CD4-positive, alpha-beta T cell treated with Interleukin-6 at 100 ng/mL for 8 hours (primary cell): ENCODE measurements at places on chromosomes 1 and 21.

- DNase-seq: no peak
Observed at GRCh38 chr1:222048094-222048595, 306.3 kb upstream of the DUSP10 start.

DNA sequence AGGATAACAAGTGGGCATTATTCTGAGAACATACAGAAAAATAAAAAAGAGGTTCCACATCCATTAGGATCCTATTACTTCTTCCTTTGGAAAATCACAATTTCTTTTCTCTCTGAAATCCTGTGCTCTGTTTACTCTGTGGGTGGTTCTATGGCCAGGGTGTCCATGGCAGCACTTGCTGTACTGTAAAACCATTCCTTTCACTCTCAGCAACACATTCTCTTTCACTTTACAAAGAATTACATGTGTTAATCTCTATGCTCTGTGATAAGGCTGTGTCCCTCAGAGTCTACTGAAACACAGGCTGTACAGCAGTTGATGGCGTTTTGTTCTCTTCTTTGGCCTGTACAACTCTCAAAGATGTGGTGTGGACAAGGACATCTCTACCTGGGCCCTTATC, 524.1 kb downstream of the PTBP2 start:
- DNase-seq: no peak

DNA sequence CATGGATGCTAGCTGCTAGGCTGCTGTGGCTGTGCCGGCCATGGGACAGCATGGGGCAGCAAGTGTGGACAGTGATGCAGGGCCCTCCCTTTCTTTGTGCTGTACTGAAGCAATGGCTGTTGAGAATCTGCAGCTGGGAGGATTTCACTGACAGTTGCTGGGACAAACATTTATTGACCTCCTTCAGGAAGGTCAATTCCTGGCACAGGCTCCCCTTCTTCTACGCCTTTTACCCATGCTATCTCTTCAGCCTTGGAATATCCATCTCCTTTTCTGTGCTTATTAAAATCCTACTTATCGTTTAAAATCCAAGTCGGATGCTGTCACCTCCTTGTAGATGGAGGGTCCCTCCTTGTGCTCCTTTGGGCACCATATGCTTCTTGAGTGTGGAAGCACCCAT, 213.1 kb upstream of the USP24 start:
- DNase-seq: no peak

- peak; percentile 18 for DNase-seq
Observed at GRCh38 chr1:12001249-12001917, 17.9 kb upstream of the MIIP start.

DNA sequence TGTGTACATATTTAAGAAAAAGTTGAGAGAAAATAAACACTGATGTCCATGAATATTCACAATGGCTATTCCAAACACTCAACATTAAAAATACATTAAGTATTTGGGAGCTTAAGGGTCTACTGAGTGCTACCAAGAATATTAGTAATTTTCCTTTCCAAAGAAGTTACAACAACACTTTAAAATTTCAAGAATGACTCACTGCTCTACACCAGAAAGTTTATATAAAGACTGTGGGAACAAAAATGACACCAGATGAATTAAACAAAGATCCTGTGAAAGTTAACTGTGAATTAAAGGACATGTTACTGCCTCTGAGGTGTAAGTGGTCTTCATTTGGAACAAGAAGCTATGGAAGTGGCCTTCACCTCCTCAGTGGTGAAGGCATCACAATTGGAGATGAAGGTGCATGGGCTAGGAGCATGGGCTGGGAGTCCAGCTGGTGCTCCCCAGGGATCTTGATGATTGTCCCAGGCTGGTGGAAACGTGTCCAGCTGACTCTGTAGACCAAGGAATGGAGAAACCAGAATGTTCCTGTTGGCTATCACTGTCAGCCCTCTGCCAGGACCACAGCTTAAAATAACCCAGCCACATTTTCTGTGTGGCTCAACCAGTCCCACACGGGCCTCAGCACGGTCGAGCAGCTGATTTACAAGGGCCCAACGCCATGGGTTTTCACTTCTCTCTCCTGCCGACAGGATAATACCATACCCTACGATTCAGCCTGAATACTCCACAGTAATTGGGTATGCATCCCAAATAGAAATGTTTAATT, 28.8 kb downstream of the TAF5L start:
- no peak for DNase-seq

- DNase-seq: no peak
Observed at GRCh38 chr1:47680815-47681475, 243.1 kb downstream of the FOXD2 start.

GRCh38 chr21:34926803-34927467, 122.2 kb downstream of the RUNX1 start:
- no peak for DNase-seq

- no peak for DNase-seq
Observed at GRCh38 chr1:48055876-48056764, 58.9 kb upstream of the TRABD2B start.

GRCh38 chr1:212678456-212679410, 20.9 kb downstream of the BATF3 start:
- no peak for DNase-seq

DNA sequence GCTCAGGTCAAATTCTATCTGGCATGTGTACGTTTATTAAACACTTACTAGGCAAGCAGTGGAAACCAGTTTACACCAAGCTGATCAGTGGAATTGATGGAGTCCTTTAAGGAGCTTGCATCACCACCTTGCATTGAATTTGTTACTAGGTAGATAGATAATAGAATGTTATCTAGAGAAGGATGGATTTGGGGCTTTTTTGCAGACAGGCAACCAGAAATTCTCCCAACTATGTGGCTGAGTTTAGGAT, 44.9 kb downstream of the HHAT start:
- no peak for DNase-seq

DNA sequence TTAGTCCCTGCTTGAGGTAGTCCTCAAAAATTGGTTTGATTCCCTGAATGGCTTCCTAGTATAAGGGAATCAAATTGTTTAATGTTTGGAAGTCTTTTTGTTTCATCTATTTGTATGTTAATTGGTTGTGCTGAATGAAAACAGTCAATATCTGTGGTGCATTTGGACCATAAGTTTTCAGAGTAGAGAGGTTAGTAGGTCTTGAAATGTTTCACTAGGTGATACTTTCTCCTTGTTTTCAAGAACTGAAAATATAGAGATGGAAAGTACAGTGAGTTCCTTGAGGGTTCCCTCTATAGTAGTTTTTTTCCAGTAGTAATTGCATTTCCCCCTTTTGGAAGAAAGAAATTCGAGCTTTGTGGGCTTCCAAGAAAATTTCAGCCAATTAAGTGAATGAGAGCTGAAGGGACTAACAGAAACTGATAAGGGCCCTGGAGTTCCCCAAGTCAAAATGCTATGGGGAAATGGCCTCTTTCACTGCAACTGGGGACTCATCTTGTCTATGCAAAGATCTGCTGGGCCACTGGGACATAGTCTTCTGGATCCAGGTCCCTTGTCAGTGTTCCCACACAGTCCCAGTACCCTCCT, 18.6 kb upstream of the CEP350 start:
- DNase-seq: no peak

- no peak for DNase-seq
Observed at GRCh38 chr1:72037745-72038343, 244.5 kb downstream of the NEGR1 start.

GRCh38 chr1:52348704-52349300, 17.2 kb downstream of the CC2D1B start:
- DNase-seq: no peak

DNA sequence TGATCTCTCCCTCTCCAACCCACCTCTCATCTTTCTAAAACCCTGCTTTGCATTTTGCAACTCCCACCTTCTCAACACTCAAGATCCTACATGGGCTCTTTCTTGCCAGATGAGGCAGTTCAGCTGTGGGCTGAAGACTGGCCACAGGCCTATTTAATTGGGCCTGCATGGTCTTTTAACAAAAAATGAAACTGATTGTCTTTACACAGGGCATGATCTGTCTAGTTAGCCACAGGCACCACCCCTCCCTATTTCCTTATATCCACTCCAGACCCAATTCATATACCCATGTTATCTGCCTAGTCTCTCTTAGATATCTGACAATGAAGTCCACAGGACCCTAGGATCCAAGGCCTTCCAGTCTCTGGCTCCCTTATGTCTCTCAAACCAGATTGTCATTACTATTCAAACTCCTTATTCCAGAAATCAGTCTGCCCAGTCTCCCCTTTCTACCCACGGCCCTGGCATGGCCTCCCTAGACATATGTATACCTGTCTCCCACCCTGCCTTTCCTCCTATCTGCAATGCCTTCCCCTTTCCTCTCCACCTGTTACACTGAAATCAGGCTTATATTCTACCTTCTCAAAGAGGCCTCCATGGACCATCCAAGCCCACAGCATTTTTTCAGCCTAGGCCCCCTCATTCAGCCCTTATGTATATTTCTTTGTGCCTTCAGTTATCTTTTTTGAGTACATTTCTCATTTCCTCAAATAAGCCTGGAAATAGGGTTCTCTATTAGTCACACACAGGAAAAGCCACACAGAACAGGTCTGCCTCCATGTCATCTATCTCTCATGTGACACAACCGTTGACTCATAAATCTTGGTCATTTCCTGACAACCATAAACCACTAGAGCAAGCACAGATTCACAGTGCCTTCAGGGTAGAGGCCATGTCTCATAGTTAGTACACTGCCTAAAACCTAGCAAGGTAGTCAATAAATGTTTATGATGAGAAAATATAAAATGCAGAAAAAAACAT, 39.0 kb downstream of the LPAR3 start:
- peak; percentile 72 for DNase-seq

- DNase-seq: no peak
Observed at GRCh38 chr1:90273241-90273774, 278.4 kb downstream of the ZNF326 start.

- peak; percentile 76 for DNase-seq
Observed at GRCh38 chr1:214261206-214262123, 19.5 kb upstream of the SMYD2 start.

DNA sequence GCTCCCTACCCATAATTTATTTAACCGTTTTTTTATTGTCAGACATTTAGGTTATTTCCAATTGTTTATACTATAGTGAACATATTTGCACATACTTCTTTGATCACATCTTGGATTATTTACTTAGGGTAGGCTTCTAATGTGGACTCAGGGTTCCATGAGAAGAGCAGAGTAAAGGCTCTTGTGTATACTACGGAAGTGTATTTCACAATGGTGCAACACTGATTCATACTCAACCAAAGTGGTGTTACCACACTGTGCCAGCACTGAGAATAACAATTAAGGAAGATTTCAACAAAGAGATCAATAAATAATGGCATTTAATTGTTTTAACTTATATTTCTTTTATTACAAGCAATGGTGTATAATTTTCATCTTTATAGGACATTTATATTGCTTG, 251.2 kb downstream of the ZNF326 start:
- DNase-seq: no peak

- no peak for DNase-seq
Observed at GRCh38 chr1:4598561-4598960, 55.8 kb upstream of the AJAP1 start.

GRCh38 chr21:45003331-45004058, 63.7 kb downstream of the SLX9 start:
- no peak for DNase-seq

DNA sequence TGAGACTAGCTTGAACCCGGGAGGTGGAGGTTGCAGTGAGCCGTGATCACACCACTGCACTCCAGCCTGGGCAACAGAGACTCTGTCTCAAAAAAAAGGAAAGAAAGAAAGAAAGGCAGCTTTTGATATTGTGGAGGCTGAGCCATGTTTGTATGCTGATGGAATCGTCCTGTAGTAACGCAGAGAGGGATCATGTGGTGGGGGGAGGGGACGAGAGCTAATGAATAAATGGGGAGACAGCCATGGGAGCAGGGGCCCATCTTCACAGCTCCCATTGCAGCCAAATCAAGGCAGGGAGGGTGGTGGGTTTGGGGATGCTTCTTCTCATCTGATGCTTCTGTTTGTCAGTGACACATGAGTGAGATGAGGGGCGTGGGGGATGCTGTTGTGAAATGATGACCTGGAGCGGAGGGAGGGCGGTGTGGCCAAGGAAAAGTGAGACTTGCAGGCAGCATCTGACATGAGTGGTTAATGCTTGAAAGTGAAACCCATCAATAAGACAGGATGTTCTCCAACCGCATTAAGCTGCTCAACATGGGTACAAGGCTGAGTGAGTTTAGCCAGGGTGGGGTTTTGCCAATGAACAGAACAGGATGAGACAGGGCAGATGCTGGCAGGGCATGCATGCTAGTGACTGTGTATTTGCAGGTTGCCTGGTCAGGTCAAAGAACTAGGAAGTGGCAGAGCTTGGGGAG, 16.7 kb downstream of the SPATA21 start:
- peak; percentile 76 for DNase-seq

GRCh38 chr1:158035976-158036583, 42.6 kb downstream of the KIRREL1 start:
- DNase-seq: no peak

DNA sequence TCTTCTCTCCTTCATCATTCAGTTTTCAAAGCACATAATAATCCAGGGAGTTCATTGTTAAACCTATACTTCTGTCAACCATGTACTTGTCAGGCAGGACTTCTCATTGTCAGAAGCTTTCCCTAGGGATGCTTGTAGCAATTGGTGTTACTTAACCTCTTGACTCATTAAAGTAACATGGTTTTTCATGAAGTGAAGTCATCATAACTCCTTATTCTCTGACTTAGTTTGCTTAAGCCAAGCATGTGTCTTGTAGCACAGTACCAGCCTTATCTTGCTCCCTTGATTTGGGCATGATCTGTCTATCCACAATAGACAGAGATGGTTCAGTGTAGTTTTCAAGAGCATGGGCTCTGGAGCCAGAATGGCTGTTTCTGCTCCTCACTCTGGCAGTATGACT, 45.3 kb downstream of the LRIG2 start:
- no peak for DNase-seq

GRCh38 chr1:245180496-245181157, 25.8 kb downstream of the KIF26B start:
- no peak for DNase-seq

DNA sequence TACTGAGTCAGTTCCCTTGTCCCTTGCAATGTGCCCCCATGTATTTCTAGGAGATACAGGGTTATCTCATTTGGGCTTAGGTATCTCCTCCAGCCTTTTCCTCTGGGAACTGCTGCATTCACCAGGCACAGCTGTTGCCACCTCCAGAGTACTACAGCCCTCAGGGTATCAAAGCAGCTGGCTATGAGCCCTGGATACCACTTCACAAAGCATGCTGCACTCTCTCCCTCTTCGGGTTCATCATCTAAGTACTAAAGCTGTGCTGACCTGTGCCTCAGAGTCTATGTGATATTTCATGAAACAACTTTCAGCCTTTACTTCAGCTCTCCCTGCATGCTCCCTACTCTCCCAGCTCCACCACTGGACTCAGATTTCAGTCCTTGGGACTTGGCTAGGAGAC, 62.3 kb downstream of the CCDC185 start:
- DNase-seq: no peak

GRCh38 chr1:71307451-71307850, 226.6 kb upstream of the ZRANB2 start:
- DNase-seq: no peak
